ENCODE measurements at places on chromosomes 16 and 17.

DNA sequence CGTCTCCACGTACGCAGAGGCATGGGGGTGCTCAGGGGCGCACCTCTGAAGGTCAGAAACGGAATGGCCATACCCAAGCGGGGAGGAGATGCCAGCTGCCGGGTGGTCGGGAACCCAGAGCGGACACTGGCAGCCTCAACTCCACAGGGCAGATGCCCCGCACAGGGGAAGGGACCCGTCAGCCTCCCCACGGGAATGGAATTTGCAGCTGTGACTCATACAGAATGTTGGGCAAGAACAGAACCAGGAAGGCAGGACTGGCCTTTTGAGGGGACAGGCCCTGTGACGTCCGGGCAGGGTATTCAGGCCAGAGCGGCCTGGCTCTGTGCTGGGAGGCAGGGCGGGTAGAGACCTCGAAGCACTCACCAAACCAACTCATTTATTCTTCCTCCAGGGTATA is 7.5 kb downstream of the TK1 start:
- no peak overlapping the region for H3K4me3 ChIP-seq
- peaks cover 54% of the 10 kb centered on the region for H3K4me1 ChIP-seq
- DNase-seq, result peak; percentile 63
- H3K27me3 ChIP-seq, result no peaks in the 10 kb centered on the region
- no peaks in the 10 kb centered on the region for H3K36me3 ChIP-seq
- H3K27ac ChIP-seq, result peak overlapping the region; percentile 96

- H3K27me3 ChIP-seq, result peaks cover 8% of the 10 kb centered on the region
- no peak overlapping the region for H3K4me3 ChIP-seq
- no peaks in the 10 kb centered on the region for H3K36me3 ChIP-seq
- H3K27ac ChIP-seq, result no peak overlapping the region
- H3K4me1 ChIP-seq, result peaks cover 5% of the 10 kb centered on the region
Measured at GRCh38 chr17:29004081-29004692, 1.6 kb downstream of the SEZ6 start.

DNA sequence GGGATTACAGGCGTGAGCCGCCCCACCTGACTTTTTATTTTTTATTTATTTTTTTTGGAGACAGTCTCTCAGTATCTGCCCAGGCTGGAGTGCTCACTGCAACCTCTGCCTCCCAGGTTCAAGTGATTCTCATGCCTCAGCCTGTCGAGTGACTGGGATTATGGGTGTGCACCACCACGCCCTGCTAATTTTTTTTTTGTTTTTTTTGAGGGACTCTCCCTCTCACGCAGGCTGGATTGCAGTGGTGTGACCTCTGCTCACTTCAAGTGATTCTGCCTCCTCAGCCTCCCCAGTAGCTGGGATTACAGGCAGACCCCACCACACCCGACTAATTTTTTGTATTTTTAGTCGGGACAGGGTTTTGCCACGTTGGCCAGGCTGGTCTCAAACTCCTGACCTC is 7.7 kb downstream of the ZNF207 start:
- no peak overlapping the region for H3K4me3 ChIP-seq
- H3K27me3 ChIP-seq, result no peaks in the 10 kb centered on the region
- DNase-seq, result no peak

- no peaks in the 10 kb centered on the region for H3K36me3 ChIP-seq
- H3K27me3 ChIP-seq, result no peaks in the 10 kb centered on the region
- no peak for DNase-seq
- H3K27ac ChIP-seq, result peak overlapping the region; percentile 99
Measured at GRCh38 chr17:57256708-57257112, 387 bp downstream of the MSI2 start.

DNA sequence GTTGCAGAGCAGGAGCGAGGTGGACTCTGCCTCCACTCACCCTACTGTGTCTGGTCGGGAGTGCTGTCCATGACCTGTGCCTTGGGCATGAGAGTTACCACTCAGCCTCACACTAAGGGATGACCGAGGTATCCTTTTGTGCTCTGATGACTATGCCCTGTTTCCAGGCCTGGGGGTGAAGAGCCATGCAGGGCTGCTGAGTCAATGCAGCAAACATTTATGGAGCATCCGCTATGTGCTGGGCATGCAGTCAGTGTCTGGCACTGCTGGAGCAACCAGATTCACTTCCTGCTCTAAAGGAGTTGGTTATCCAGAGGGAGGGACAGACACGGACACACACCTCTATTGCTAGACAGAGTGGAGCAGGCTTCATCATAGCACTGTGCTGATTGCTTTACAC is 7.6 kb upstream of the HNF1B start:
- no peaks in the 10 kb centered on the region for H3K4me1 ChIP-seq
- H3K27ac ChIP-seq, result no peak overlapping the region
- no peaks in the 10 kb centered on the region for H3K36me3 ChIP-seq
- no peak for DNase-seq
- no peak overlapping the region for H3K4me3 ChIP-seq

- DNase-seq, result no peak
- H3K36me3 ChIP-seq, result no peaks in the 10 kb centered on the region
- no peaks in the 10 kb centered on the region for H3K27me3 ChIP-seq
- H3K27ac ChIP-seq, result no peak overlapping the region
Measured at GRCh38 chr17:63275971-63276745, 169.9 kb downstream of the CYB561 start.

DNA sequence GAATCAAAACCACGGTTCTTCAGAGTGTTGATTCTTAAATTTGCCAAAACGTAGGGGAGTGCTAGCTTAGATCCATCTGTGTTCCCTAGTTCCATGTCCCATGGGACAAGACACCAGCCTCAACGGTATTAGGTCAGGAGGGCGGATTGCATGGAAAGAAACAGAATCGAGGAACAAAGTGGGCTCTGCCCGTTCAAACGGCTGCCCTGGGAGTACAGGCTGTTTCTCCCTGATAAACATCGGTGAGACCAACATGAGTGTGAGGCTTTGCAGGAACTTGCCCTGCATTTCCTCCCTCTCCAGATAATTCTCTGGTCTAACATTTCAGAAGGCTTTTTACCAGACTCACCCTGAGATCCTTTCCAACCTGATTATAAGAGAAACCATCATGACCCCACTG is 82.2 kb downstream of the MRM3 start:
- H3K27me3 ChIP-seq, result no peaks in the 10 kb centered on the region
- DNase-seq, result no peak
- H3K4me3 ChIP-seq, result no peak overlapping the region
- no peaks in the 10 kb centered on the region for H3K4me1 ChIP-seq
- H3K27ac ChIP-seq, result no peak overlapping the region

GRCh38 chr16:10548404-10548803 is 32.0 kb downstream of the EMP2 start:
- H3K27me3 ChIP-seq, result no peaks in the 10 kb centered on the region
- H3K4me3 ChIP-seq, result no peak overlapping the region
- no peak overlapping the region for H3K27ac ChIP-seq
- no peak for DNase-seq

GRCh38 chr16:19235478-19235877 is 50.1 kb upstream of the CLEC19A start:
- DNase-seq, result no peak
- no peak overlapping the region for H3K4me3 ChIP-seq
- no peaks in the 10 kb centered on the region for H3K36me3 ChIP-seq
- H3K27ac ChIP-seq, result no peak overlapping the region
- H3K4me1 ChIP-seq, result no peaks in the 10 kb centered on the region

DNA sequence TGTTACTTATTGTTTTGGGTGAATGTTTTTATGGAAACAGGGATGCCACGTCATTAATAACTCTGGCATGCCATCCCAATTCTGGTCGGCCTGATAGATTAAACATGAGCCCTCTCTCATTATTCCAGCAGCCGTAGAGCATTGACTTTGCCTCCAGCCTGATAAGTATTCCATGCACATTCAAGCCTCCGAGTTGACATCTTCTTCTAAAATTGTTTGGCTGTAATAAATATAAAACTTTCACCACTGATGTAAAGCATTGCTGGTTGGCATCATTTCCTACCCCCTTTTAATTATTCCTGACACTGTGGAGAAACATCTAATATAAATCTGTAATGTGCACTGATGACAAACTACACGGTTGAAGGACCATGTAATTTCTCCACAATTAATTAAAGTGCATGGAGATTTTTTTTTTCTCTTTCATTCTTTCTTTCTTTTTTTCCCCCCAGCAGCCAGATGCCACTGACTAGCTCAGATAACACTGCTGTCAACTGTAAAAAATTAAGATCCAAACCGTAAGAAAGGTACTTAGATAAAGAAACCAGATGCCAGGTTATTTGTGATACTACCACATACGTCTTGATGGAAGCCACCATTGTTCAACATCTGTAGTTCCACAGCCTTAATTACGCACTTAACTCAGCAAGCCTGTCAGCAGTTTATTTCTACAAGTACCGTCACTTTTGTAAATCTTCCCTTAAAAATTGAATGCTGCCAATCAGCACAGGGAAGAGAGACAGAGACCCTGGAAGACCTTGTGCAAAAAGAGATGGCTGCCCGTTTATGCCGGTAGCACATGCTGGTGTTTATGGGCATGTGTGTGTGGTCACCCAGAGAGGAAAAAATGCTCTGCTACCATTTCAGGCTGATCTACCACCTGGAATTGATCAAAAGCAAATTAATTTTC is 237.7 kb downstream of the IRX3 start:
- no peaks in the 10 kb centered on the region for H3K4me1 ChIP-seq
- H3K4me3 ChIP-seq, result no peak overlapping the region
- no peaks in the 10 kb centered on the region for H3K27me3 ChIP-seq
- H3K36me3 ChIP-seq, result no peaks in the 10 kb centered on the region

Data from ascending aorta (tissue), 2 donors.